Naive thymus-derived CD4-positive, alpha-beta T cell (primary cell): ENCODE measurements at places on chromosomes 6 and 20.

- DNase-seq, result no peak
Measured at GRCh38 chr6:39054577-39055142, 6.1 kb downstream of the GLP1R start.

DNA sequence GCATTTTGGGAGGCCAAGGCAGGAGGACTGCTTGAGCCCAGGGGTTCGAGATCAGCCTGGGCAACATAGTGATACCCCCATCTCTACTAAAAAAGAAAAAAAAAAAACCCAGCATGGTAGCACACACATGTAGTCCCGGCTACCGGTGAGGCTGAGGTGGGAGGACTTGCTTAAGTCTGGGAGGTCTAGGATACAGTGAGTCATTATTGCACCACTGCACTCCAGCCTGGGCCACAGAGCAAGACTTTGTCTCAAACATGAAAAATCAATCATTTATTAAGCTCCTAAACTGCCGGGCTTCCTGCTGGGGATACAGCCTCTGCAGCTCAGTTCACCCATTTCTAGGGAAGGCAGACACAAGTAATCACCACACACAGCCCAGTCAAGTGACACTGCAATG is 7.3 kb upstream of the USP45 start:
- no peak for DNase-seq

DNA sequence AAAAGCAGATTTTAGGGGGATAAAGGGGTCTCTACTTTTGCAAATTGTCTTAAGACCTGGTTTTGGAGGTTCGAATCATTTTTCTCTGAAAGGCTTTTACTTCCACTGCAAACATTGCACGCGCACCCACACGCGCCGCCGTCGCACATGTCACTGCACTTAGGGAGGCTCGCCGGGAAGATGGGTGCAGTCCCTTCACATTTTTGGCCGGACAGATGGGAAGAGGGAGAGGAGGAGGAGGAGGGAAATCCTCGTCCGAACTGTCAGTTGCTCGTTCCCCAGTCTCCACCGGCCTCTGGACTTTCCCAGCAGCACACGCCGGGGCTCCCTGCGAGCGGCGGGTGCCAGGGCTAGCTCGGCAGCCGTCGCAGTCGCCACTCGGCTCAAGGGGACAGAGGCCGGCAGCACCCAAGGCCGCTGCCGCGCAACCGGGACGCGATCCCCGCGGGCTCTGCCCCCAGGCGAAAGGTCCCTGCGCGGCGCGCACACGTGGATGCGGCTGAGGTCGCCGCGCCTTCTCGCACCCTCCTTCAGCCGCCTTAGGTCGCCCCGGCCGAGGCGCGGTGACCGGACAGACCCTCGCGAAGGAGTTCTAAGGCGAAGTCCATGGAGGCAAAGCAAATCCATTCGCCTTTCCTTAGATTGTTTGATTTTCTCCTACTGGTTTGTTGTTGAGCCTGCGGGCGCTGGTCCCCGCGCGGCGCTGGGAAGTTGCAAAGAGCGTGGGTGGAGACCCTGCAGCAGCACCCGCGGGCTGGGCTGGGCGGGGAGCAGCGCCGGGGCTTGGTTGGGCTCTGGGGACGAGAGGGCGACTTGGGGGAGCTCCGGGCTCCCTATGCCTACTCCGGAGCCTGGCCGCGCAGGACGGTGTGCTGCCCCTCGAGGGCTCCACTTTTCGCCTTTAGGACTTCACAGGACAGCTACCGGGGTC is 1.2 kb downstream of the MYB start:
- DNase-seq, result peak; percentile 25

- no peak for DNase-seq
Measured at GRCh38 chr6:226516-227073, 65.7 kb upstream of the DUSP22 start.

DNA sequence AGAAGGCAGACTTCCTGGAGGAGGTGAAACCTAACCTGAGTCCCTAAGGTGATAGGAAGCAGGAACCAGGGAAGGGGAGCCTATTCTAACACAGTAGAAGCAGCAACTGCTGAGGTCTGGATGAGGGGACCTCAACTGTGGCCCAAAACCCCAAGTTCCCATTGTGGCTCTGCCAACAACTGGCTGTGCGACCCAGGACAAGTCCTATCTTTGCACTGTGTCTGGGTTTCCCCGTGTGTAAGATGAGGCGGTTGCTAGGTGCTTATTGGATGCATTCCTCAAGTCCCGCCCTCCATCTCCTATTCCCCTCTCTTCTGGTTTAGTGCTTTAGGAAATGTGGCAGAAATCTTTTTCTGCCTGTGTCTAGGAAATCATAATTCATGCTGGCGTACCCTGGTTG is 52.2 kb upstream of the TTPAL start:
- no peak for DNase-seq

- DNase-seq, result no peak
Measured at GRCh38 chr20:14711652-14712051, 374.2 kb upstream of the FLRT3 start.

- DNase-seq, result no peak
Measured at GRCh38 chr20:64106435-64106961, 867 bp downstream of the NPBWR2 start.

GRCh38 chr6:104632588-104632987 is 227.1 kb downstream of the HACE1 start:
- DNase-seq, result no peak

DNA sequence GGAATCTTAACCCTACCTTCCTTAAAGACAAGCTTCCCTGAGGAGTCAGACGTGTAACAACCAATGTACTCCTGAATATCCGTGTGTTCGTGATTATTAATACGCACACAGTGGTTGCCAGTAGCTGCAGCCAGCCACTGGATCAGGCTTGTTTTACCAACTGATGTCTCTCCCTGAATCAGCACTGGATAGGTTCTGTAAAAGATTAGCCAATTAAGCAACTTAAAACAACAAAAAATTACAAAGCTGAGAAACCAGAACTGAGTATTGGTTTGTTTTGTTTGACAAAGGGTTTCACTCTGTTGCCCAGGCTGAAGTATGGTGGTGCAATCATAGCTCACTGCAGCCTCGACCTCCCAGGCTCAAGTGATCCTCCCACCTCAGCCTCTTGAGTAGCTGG is 69.3 kb downstream of the MDN1 start:
- no peak for DNase-seq

GRCh38 chr6:97864366-97864765 is 581.4 kb upstream of the MMS22L start:
- no peak for DNase-seq

- DNase-seq, result no peak
Measured at GRCh38 chr6:75337835-75338580, 53.4 kb upstream of the TMEM30A start.

DNA sequence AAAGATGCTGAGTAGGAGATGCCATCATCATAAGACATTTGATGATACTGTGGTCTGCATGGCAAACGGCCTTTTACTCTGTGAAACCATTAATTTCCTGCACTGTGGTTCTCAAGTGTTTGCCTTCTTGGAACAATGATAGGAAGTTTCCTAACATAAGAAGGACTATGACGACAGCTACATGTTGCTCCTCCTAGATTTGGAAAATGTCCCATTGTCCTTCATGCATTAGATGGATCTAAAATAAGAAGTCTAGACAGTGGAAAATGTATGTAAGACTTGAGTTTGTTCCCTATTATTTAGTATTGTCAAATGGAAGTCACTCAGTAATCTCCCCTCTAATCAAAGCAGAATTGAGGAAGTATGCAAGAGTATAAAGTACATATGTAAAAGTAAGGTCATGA is 98.5 kb upstream of the TMEM170B start:
- no peak for DNase-seq

GRCh38 chr6:46606338-46606737 is 46.3 kb downstream of the CYP39A1 start:
- DNase-seq, result no peak
